ENCODE measurements at places on chromosomes 7 and 10.

DNA sequence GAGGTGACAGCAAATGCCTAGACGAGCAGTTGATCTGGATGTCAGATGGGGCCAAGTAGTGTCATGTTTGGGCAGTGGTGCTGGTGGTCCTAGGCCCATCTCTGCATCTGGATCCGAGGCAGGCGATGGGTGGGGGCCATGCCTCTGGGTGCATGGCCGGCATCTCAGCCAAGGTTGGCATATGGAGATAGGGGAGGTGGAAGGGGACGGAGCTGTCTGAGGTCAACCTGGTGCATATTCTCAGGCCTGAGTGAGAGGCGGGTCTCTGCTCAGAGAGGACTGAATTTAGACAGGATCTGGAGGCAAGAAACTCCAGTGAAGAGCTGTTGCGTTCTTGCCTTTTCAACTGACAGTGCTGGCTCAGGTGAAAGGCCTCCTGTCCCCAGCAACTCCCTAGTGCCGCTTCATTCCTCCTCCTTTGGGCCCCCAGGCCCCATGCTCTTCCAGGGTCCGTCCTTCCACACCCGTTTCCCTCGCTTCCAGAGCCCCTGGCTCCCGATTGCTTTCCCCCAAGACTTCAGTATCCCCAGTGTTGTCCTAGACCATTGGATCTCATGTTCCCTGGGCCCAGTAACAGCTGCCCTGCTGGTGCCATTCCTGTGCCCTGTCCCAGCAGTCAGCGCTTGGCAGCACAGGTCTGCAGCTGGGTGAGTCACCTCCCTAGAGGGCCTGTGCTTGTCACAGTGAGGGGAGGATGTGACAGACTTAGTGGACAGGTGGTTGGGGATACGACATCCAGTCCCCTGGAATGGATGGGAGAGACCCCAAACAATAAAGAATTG, 32.6 kb downstream of the GBX1 start:
- no peak for DNase-seq

GRCh38 chr10:71614946-71615345, 104.6 kb downstream of the C10orf105 start:
- DNase-seq = no peak

GRCh38 chr7:104625956-104626355, 297.6 kb downstream of the LHFPL3 start:
- no peak for DNase-seq

- peak; percentile 63 for DNase-seq
These were observed at the start of gene CCNY for GRCh38 chr10:35336084-35336831. CCNY (plus strand) TSS chr10:35336509; CDS start chr10:35337054, 545 bp downstream.

DNA sequence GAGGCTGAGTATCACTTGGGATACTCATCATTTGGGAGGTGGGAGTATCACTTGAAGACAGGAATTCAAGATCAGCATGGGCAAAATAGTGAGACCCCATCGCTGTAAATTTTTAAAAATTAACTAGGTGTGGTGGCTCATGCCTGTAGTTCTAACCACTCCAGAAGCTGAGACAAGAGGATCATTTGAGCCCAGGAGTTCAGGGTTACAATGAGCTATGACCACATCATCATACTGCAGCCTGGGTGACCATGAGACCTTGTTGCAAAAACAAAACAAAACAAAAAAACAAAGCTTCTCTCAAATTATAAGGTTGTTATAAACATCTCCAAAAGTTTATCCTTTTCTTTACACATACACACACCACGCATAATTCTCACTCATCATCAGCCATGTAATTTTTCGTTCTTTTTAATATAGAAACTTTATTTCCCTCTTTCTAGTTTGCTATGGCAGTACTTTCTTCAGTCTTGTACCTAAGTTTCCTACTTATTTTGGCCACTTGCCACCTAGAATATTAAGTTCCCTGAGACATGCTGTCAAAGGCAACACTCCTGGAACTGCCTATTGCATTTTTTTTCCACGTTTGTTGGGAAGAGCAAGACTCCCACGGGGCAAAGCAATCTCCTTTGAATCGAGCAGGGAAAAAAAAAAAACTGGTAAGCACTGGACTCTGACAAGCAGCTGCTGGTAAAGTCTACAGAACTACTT, 37.1 kb downstream of the SKIDA1 start:
- DNase-seq = no peak

- no peak for DNase-seq
These were observed 53.1 kb downstream of the INPP5F start for GRCh38 chr10:119778776-119779445.

DNA sequence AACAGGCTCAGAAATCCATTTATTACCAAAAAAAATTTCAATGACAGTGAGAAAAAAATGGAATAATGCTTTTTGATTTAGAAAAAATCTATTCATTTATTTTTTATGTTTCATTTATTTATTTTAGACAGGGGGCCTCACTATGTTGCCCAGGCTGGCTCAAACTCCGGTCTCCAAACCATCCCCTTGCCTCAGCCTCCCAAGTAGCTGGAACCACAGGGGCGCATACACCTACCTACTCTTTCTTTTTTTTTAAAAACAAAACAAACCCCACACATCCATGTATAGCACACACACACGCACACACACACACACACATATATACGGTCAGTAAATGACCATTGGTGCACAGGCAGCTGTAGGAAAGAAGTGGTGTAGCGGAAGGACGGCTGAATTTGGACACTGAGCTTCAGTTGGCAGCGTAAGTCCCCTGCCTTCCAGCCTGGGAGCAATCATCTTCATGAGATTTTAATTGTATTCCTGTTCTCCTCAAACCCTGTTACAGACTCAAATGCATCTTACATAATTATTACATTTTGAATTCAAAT, 28.8 kb downstream of the ARL4A start:
- no peak for DNase-seq

- DNase-seq = no peak
These were observed 19.4 kb upstream of the TNS3 start for GRCh38 chr7:47601119-47601880.

- DNase-seq = no peak
These were observed 10.0 kb upstream of the TSPAN12 start for GRCh38 chr7:120867932-120868331.

DNA sequence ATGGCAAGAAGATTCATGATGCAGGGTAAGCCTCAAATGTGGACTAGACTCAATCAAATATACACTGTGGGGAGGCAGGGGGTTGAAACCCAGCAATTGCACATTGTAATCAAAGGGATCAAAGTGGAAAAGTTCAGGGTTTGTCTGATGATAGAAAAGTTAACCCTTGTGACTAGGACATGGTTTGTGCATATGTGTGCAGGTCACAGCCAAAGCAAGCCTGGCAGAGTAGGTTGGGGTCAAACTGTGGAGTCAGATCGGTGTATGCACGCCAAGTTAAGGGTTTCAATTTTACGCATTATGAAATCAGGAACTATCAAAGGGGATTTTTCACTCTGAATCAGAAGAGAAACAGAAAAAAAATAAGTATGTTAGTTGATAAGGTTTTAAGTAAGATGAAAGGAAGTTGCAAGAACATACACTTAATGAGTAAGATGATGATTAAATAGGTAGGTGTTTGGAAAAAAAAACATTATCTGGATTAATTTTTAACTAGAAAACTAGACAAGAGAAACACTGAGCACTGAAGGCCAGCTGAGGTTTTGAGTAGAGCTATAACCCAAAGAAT, 188.3 kb downstream of the DGKB start:
- no peak for DNase-seq

- no peak for DNase-seq
These were observed 141.1 kb downstream of the MAPK8 start for GRCh38 chr10:48447356-48448215.

- DNase-seq = no peak
These were observed 20.7 kb downstream of the CREB3L2 start for GRCh38 chr7:137981175-137981574.

DNA sequence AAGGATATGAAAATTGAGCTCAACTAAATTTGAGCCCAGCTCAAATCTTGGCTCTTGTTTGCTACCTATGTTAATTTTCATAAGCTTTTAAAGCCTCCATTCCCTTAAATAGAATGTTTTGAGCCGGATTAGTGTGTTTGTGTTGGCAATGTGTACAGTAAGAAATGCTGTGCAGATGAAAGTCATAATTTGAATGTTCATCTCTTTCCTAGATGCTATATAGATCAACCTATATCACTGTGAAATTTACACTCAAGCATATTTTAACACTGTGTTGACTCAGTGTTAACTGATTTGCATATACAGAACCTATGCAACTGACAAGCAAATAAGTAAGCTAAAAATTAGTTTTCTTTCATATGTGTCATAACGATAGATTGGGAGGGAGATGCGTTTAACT, 272.5 kb downstream of the TFEC start:
- no peak for DNase-seq

- no peak for DNase-seq
These were observed 136.5 kb upstream of the ETV1 start for GRCh38 chr7:14125998-14126397.

DNA sequence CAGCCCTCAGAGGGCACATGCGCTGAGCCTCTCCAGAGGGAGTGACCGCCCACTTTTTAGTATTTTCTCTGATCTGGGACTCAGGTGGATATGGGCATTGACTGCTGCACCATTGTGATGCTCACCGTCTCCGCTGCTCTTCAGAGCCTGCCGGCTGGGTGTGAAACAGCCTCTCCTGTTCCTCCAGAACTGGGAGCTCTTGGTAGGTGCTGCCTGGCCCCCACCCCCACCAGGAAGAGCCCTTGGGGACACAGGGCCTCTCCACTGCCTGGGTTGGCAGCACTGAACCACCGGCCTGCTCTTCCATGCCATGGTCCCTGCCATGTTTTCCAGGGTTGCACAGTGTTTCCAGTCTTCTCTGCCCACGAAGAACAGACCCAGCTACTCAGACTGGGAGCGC, 36.3 kb downstream of the ARHGAP22 start:
- DNase-seq = no peak

DNA sequence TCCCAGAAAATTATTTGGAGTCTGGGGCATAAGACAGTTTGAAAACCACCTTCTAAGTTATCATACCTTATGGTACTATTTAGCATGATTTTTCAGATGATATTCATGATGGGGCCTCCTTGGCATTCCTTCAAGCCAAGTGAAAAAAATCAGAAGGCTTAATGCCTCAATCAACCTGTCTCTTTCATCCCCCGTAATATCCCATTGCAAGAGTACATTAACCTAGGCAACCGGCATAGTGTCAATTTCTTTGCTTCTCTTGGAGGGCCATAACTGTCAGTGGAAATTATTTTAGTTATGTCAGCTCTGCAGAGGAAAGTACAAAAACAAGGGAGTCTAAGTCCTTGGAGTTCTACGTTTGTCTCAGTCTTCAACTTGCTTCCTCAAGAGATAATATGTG, 43.4 kb downstream of the INHBA start:
- DNase-seq = no peak

DNA sequence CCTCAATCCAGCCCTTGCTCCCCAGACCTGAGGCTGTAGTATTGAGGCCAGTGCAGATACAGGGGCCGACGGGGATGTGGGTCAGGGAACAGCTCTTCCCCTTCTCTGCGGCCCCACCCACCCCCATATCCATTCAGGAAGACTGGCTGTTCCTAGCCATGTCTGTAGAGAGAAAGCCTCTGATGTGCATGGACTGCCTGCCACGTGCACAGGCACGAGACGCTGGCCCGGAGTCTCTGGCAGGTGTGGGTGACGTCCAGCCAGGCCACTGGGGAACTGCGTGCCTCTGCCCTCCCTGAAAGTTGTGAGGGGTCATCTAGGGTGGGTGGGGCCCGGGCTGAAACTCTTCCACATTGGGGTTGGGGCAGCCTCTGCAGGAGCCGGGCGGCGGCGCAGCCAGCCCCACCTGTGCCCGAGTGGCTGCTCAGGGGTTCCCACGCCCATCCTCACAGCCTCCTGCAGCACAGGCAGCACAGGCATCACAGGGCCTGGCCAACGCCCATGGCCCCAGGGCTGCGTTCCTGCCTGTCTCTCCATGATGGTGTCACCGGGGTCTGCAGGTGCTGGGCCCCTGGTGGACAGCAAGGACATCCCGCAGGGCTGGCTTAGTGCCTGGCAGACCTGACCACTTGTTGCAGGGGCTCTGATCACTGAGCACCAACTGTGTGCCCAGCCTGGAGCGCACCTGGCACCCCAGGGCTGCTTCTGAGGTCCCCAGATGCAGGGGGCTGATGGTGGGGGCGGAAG, 27.5 kb downstream of the MICALL2 start:
- DNase-seq = no peak

DNA sequence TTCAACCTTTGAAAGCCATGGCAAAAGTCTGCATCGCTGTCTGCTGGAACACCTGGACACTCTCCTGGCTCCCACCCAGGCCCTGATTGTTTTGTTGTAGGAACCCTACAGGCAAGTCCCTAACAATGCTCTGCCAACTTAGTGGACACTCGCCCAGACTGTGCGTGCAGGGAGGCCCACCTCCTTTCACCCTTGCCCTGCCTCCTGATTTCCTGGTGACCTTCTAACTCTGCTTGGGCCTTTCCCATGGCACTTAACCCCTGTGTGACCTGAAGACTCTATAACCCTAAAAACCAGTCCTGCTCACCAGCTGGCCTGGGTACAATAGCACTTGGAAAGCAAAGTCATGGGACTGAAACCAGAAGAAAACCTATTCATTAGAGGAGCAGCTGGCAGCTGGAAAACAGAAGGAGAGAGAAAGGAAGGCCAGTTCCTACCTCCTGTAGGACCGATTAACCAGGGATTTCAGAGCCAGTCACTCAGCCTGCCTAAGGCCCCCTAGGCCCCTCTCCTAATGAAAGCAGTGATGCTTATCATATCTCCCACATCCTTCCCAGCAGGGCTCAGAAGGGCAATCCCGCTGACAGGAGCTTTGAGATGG, 82.7 kb upstream of the KMT2E start:
- no peak for DNase-seq

GRCh38 chr10:89575031-89575430, 39.6 kb upstream of the SLC16A12 start:
- DNase-seq = no peak

GRCh38 chr10:72417971-72418370, 63.3 kb upstream of the DNAJB12 start:
- DNase-seq = no peak

- DNase-seq = no peak
These were observed 6.9 kb upstream of the ZNF316 start for GRCh38 chr7:6630007-6630849.

- no peak for DNase-seq
These were observed 206.9 kb upstream of the KLF14 start for GRCh38 chr7:130940907-130941306.

- DNase-seq = no peak
These were observed 547.1 kb upstream of the ANKRD30A start for GRCh38 chr10:36578306-36578705.

DNA sequence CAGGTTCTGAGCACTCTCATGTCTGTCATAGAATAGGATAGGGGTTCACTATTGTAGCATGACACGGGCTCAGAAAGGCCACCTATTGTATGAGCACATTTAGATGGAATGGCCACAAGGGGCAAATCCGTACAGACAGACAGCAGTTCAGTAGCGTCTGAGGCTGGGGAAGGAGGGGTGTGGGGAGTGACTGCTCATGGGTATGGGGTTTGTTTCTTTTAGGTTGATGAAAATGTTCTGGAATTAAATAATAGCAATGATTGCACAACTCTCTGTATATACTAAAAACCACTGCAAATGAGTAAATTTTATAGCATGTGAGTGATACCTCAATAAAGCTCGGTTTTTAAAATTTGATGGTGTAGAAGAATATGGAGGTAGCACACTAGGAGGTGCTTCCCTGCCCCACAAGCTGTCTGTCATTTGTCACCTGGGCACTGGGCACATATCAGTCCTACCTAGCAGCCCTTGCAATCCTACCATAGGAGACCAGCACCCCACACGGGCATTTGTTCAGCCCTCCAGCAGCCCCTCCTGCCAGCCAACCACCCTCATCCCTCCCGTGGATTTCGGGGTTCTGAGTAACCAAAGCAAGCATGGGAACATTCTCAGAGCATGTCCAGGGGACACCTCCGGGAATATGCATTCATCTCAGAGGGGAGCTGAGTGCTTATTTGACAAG, 35.2 kb downstream of the KCNMA1 start:
- DNase-seq = no peak

- no peak for DNase-seq
These were observed 275.9 kb downstream of the SKAP2 start for GRCh38 chr7:26588511-26588910.
